ENCODE measurements at places on chromosomes 1 and 21.

DNA sequence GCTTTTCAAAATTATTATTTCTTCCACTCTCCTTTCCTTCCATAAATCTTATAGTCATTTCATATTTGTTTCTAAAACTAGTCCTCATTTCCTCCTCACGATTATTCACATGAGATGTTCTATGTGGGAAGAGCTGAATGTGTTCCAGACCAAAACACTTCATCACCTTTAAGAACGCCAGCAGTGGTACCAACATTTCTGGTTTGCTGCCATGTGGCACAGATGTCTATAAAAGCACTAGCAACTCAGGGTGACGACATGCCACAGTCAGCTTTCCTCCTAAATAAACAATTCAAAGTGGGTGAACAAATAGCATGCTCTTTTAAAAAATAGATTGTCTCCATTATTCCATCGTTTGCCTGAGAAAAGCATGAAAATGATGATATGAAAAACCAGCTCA, 1217.8 kb upstream of the ADGRL2 start:
- DNase-seq, result no peak

DNA sequence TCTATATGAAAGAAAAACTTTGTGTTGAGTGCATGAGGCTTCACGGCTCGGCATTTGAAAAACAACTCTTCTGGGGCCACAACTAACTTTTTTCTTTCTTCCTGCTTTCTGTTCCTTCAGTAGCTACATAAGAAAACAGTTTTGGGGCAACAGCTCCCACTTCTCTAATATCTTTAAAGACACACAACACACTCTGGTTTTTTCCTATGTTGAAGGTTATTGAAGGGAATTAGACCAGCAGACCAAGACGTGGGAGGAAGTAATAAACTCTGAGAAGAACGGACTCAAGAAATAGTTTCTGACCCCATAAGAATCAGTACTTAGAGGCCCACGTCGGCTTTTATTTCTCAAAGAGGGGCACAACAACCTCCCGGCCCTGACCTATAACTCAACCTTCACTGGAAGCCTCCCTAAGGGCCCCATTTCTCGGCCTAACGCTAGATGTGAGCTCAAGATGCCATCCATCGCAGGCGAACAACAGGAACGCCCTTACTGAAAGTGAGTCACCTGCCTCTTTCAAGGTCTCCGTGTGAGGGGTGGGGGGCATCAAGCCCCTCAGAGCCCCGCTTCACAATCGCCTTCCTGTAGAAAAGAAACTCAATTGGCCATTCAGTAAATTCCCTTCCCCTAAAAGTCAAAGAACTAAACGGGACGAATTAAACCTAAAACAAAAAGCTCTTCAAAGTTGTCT, 844 bp downstream of the ZMYM6 start:
- DNase-seq, result peak; percentile 59

DNA sequence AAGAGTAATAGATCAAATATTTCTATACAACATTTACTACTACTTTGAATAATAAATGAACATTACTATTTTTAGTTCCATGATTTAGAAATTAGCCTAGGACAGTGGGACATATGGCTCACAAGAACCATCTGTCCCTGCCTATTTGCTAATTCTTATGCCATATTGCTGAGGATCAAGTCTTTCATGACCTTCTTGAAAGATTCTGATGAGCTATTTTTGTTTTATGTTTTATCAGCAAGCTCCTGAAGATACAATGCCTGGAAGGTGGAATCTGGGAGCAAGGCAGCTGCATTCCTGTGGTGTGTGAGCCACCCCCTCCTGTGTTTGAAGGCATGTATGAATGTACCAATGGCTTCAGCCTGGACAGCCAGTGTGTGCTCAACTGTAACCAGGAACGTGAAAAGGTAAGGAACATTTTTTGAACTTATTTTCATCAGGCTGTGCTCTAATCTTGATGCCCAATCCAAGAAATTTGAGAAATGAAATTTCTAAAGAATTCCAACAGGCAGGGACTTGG, 326.7 kb downstream of the PAPPA2 start:
- no peak for DNase-seq

DNA sequence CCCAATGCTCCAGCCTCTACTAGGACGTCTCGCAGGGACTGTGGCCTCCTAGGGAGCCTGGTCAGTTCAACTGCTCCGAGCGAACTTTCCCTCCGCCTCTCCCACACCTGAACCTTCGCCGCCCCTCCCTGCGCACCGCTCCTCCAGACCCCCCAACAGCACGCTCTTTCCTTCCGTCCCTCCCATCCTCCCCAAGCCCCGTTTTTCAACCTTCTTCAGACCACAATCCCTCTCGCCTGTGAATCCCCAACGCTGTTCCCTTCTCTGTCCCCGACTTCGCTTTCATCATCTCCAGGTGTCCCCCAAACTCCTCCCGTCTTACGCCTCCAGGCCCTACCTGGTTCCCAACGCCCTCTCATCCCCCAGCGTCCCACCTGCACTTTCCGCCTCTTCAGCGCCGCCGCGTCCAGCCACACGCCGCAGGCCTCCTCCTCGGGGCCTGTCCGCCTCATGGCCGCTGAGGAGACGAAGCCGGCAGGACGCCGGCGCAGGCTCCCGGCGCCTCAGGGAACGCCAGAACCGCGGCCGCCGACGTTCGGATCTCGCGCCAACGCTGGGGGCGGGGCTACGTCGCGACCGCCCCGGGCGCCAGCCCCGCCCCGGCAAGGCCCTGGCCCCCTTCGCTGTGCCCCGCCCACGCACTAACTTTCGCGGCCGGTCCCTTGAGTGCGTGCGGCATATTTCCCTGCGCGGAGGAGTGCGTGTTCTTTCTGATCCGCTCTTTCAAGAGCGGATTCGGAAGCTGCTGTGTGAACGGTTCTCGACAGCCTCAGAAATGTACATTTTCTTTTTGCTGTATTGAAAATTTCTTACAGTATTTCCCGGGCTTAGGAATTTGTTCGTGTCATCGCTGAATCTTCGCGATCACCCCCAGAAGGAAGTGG, at the start of gene AUNIP:
TSS of gene AUNIP (minus strand) at position 552 of the 884 bp plus-strand sequence. CDS start at position 452, 100 bp downstream.
- DNase-seq, result peak; percentile 97

DNA sequence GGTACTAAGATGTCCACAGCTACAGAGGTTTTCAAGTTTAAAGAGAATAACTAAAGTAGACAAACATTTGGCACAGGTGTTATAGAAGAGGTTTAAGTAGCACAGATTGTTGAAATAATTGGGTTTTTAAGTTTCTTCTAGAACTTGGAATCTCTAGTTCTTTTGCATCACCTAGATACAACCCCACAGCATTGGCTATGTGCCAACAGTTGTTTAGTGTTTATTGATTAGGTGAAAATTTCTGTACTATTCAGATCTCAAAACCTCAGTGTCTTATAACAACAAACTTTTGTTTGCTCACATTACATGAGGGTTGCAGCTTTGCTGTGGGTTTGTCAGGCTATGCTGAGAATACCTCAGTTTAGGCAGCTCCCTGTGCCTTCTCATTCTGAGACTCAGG, 162.5 kb downstream of the TBX15 start:
- DNase-seq, result no peak

- peak; percentile 48 for DNase-seq
Measured at GRCh38 chr1:75237316-75237715, 103.1 kb downstream of the LHX8 start.

GRCh38 chr1:240255922-240256321, 164.2 kb downstream of the FMN2 start:
- DNase-seq, result no peak

GRCh38 chr1:150410582-150411101, 46.7 kb downstream of the RPRD2 start:
- peak; percentile 85 for DNase-seq

GRCh38 chr1:7975212-7975865, 13.8 kb downstream of the PARK7 start:
- peak; percentile 59 for DNase-seq

GRCh38 chr1:38656726-38657125, 202.8 kb downstream of the RRAGC start:
- no peak for DNase-seq

GRCh38 chr1:220487297-220487820, 40.6 kb upstream of the MARK1 start:
- peak; percentile 16 for DNase-seq

- no peak for DNase-seq
Measured at GRCh38 chr1:16181887-16182719, 26.2 kb upstream of the EPHA2 start.

- DNase-seq, result no peak
Measured at GRCh38 chr1:18047122-18047521, 60.5 kb upstream of the IGSF21 start.

- DNase-seq, result no peak
Measured at GRCh38 chr21:16587141-16587581, 857.4 kb downstream of the USP25 start.

DNA sequence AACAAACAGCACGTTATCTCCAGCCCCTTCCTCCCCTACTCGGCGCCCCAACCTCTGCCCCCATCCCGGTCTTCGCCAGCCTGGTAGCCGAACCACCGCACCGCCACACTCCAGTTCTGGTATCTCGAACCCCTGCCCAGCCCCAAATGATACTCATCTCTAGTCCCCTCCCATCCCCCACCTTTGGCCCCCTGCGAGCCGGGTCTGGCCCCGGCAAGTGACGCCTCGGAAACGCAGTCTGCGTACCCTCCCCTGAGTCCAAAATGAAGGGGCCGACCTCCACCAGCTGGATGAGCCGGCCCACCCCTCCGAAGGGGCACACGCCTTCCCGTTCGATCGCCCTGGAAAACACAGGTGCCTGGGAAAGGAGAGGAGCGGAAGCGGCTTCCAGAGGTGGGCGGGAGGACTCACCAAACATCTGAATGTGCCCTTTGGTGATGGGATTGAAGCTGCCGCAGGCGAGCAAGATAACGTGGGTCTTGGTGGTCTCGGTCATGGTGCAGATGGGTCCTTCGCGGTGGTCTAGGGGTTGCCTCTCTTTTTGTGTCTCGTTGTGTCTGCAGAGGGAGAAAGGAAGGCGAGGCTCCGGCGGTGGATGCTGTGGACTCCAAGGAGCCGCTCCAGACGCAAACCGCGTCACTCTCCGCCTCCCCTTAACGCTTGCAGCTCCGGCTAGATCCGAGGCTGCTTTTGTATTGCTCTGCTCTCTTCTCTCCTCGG, at the start of gene NMNAT2:
TSS of gene NMNAT2 (minus strand) at position 609 of the 720 bp plus-strand sequence. CDS start at position 496, 113 bp downstream.
- no peak for DNase-seq

GRCh38 chr21:35940074-35940927, 120.0 kb downstream of the SETD4 start:
- peak; percentile 65 for DNase-seq

DNA sequence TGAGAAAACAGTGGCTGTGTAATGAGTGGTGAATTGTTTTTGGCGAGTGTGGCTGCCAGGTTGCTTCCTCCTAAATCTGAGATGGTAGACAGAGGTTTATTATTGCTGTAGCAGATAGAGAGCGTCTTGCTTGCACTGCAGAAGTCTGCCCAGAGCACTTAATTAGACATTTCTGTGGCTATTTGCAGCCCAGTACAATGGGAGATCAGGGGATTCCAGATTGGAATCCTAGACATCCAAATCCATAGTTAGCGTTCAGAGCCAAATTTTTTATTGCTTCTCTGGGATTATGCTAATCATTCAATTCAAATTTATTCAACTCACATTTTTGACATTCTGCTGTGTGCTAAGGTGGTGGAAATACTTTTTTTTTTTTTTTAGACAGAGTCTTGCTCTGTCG, 30.0 kb downstream of the KIF26B start:
- DNase-seq, result no peak

DNA sequence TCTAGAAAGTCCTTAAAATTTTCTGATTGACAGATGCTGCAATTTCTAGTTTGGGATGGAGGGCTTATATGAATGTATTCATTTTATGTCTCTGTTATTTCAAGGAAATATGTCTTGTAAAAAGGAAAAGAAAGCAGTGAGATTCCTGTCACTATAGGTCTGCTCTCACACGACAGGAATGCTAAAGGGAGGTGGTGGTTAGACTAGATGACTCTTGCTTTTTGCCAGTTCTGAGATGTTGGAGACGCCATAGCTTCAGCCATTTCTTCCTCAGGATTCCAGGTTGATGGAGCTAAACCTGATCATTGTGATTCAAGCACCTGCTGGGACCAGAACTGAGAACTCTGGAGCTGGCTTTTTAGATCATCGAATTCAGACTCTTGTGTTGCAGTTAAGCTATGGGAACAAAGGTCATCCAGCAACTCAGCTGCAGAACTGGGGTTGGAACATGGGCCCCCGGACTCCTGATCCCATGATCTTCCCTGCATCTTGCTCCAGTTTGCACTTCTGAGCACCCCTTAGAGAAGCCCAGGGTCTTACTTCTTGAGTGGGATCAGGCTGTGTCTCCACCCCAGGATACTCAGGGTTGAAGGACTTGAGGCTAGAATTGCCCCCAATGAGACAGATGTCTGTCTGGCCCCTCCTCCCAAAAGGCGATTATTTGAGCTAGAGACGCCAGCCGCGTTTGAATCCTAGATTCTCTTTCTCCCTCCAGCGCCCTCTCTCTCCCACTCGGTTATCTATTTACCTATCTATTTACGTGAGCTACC, 46.7 kb upstream of the FOXO6 start:
- DNase-seq, result no peak

DNA sequence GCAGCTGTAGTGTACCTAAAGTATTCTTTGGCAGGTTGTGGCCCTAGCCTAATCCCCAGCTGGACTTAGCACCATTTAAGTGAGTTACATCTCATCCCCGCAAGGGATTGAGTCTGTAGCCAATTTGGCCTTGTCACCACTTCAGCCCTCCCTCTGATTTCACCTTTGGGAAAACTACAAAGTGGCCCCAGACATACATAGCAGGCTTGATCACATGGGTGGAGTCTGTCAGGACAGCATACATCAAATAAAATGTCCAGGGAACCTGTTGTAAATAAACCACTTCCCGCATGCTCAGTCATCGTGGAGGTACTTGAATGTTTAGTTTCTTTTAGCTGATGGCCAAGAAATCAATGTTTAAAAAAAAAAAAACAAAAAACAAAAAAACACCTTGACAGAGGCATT, 142.5 kb downstream of the DHRS3 start:
- DNase-seq, result no peak

- no peak for DNase-seq
Measured at GRCh38 chr1:213017447-213018273, 2.0 kb upstream of the ANGEL2 start.

GRCh38 chr1:232974971-232975370, 24.6 kb downstream of the NTPCR start:
- DNase-seq, result no peak

DNA sequence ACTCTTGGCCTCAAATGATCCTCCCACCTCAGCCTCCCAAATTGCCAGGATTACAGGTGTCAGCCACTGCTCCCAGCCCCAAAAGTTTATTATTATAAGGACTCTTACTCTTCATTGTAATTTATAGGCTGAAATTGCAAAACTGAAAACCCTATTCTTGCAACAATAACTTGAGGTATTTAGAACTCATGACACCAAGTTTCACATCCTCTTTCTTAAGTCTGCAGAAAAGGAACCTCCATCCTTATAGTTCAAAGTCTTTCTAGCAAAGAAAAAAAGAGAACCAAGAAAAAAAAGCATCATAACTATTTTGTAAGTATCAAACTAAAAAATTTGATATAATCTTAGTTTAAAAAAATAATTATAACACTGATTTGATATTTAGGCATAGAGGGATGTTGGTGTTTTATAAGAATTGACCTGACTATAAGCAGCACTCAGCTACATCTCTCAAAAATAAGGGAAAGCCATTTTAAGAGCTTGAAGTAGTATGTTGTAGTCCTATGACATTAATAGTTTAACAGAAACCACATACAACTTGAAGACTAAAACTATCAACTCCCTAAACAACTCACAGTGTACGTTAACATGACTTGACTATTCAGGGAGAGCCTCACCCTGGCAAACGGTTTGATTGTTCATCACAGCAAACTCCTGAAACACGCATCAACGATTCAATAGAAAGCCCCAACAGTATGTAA, 122.4 kb downstream of the AKT3 start:
- DNase-seq, result peak; percentile 89

- peak; percentile 50 for DNase-seq
Measured at GRCh38 chr1:156368889-156369684, at the start of gene RHBG. TSS of gene RHBG (plus strand) at chr1:156369211. CDS start at chr1:156369250, 39 bp downstream.
